Stimulated activated CD4-positive, alpha-beta T cell treated with anti-CD3 and anti-CD28 coated beads, Interleukin-12 subunit alpha, Interleukin-12 subunit beta, amount 100 ng/mL, for 24 hours (primary cell): ENCODE measurements at places on chromosomes 4 and X.

DNA sequence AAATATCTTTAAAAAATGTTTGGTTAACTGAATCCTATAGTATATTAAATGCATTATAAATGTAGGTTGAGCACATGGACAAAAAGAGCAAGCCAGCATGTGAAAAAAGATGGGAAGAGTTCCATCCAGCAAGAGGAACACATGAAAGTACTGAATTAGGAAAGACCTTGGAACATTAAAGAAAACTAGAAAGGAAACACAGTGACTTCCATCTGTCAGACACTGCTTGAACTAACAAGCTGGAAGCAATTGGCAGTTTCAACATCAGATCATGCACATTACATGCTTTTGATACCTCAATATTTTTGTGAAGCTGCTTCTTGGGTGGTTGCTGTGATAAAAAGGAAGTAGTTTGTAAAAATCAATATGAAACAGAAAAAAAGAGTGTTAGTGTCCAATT, 626.8 kb upstream of the GNPDA2 start:
- no peak for DNase-seq

DNA sequence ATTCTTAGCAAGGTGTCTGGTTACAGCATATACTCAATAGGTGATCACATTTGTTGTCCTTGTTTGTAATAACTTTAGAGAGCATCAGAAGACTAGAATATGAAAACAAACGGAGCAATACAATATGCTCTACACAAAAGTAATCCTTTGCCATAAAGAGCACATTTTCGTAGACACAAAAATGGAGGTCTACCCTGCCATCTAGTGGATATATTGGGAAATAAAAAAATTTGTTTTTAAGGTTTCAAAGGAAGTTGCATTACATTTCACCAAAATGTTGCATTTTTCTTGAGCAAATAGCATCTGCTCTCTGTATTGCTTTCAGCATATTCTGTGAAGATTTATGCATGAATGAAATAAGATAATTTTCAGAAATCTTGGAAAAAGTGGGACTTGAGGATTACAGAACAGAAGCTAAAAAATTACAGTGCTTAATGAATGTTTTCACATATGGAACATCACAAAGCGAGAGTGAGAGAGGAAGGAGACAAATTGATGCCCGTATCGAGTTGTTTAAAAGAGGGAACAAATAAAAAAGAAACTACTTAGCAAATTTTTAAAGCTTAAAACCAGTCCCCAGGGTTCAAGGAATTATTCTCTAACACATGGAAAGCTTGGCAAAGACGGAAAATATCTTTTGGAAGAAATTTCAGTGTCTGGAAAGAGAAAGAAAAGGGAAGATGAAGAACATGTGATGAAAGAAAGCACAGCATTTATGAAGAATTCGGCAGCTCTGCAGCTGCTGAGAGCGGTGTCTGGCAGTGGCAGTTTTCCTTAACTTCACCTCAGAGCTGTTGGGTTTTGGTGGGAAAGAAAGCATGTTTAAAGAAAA, 390.1 kb downstream of the ANKRD50 start:
- no peak for DNase-seq

GRCh38 chrX:13208281-13208935, 111.4 kb downstream of the ATXN3L start:
- DNase-seq = no peak

- no peak for DNase-seq
Observed at GRCh38 chr4:6204098-6204497, 3.7 kb upstream of the JAKMIP1 start.

GRCh38 chr4:11514003-11514402, 85.3 kb upstream of the HS3ST1 start:
- DNase-seq = no peak

GRCh38 chrX:22310779-22311178, 38.1 kb downstream of the CBLL2 start:
- no peak for DNase-seq

- DNase-seq = no peak
Observed at GRCh38 chrX:81261576-81261975, 59.7 kb downstream of the SH3BGRL start.

- DNase-seq = peak; percentile 23
Observed at GRCh38 chr4:142817442-142817841, 28.7 kb downstream of the INPP4B start.

DNA sequence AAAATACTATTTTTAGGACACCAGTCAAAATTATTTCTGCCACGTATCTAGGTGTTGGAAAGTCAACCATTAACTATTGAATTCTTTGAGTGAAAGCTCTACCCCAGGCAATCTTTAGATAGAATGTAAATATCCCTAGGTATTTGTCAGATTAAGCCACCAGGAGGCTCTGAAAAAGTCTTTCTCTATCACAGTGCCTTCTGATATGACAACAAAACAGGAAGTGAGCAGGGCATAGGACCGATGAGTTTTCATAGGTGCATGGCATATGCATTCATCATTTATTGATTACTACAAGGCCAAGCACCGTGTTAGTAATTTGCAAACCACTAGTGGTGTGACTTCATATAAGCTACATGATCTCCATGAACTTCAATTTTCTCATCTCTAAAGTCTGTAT, 333.6 kb upstream of the F9 start:
- no peak for DNase-seq

GRCh38 chr4:47519239-47519883, 34.3 kb downstream of the ATP10D start:
- DNase-seq = no peak

DNA sequence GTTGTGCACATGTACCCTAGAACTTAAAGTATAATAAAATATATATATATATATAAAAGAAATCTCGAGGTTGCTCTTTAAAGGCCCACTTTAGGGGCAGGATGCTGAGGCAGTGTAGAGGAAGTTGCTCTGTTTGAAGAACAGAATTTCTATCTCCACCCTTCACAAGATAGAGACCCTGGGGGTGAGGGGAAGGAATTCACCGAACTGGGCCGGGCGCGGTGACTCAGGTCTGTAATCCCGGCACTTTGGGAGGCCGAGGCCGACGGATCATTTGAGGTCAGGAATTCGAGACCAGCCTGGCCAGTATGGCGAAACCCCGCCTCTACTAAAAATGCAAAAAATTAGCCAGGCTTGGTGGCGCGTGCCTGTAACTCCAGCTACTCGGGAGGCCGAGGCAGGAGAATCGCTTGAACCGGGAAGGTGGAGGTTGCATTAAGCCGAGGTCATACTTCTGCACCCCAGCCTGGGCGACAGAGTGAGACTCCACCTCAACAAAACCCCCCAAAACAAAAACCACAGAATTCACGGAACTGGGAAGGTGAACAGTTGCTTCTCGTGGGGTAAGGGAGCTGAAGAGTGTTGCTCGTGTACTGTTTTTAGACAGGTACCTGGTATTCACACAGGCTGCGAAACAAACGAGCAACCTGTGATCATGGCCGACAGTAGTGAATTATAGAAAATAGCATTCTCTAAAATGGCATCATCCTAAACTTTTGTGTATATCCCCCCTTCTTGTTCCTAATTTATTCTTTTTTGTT, 6.2 kb downstream of the PLAC8 start:
- DNase-seq = no peak

- DNase-seq = no peak
Observed at GRCh38 chr4:133347409-133347808, 198.3 kb downstream of the PCDH10 start.

- DNase-seq = no peak
Observed at GRCh38 chrX:109475174-109475891, 6.6 kb downstream of the GUCY2F start.

GRCh38 chrX:66126662-66127061, 37.4 kb upstream of the HEPH start:
- no peak for DNase-seq

DNA sequence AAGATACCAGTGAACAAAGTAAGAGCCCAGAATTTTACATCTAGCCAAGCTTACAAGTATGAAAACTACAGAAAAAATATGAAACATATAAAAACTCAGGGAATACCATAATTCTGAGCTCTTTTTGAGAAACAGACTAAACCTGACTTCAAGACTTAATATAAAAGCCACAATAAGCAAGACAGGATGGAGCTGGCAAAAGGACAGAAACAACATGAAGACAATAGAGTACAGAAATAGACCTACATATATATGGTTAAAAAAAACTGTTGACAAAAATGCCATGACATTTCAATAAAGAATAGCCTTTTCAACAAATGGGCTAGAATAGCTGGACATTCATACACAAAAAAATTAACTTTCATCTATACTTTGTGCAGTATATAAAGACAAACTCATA, 49.4 kb downstream of the UBA6 start:
- no peak for DNase-seq

DNA sequence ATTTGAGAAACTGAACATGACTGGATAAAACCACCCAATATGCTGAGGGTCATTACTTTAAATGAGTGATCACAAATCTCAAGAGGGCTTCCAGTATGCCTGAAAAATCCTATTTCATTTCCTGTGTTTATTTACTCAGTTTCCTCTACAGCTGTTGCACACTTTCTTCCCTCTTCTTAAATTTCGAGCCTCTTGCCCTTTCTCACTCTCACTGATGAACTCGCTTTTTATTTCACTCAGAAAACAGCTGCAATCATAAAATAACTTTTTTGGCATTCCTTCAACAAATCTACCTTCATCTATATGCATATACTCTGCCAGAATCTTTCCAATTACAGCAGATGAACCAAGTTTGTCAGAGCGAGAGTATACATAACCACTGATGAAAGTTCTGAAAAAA, 101.3 kb downstream of the EIF4E start:
- no peak for DNase-seq

- peak; percentile 52 for DNase-seq
Observed at GRCh38 chr4:153616006-153616555, 68.0 kb upstream of the TLR2 start.

DNA sequence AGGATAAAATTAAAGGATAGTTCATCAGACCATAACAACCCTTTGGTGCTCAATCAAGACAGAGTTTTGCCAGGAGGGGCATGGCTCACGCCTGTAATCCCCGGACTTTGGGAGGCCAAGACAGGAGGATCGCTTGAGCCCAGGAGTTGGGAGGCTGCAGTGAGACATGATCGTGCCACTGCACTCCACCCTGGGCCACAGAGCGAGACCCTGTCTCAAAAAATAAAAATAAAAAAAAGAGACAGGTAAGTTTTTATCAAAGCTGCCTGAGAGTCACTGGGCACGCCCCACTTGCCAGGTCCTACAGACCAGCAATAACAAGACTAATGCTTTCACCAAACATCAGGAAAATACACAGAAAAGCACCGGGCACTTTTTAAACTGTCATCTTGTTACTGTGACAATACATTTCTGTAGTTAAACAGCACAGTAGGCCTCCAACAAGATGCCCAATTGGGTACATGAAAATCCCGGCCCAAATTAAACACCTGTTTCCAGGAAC, 765 bp downstream of the CFAP97 start:
- no peak for DNase-seq

- DNase-seq = peak; percentile 80
Observed at GRCh38 chr4:186191200-186192065, at the start of gene CYP4V2. CYP4V2 (plus strand) TSS chr4:186191567; CDS start chr4:186191824, 257 bp downstream.

- DNase-seq = no peak
Observed at GRCh38 chr4:576991-577498, 950 bp upstream of the TMEM271 start.

DNA sequence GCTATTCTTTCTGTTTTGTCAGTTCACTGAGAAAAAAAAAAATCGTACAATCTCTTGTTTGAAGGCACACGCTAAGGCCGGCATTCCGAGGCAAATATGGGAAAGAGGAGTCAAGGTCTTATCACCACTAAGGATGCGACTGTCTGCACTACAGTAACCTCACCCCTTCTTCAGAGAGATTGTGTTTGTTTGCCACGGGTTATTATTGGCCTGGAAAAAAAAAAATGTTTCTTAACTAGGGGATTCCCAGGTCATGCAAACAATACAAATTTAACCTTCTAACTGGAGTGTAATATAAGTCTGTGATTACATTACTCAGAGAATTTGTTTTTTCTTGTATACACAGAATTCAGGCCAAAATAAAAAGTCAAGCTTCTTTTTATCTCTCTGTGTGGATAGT, 168.3 kb downstream of the TMA16 start:
- no peak for DNase-seq

DNA sequence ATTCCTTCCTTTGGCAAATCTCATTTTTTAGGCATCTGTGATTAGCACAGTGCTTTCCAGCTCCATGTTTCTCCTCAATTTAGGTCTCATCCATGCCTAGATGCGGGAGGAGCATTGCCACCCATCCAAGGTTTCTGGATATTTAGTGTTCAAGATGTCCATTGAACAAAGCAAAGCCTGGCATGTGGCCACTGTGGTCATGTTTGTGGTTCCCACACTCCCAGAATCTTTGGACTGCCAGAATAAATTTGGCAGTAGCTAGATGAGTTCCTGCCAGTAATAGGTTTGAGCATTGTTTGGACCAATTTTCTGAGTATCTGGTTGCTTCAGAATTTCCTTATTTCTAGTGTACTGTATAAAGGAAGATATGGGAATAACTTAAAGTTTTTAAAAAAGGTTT, 1124.1 kb downstream of the ADGRL3 start:
- DNase-seq = no peak

DNA sequence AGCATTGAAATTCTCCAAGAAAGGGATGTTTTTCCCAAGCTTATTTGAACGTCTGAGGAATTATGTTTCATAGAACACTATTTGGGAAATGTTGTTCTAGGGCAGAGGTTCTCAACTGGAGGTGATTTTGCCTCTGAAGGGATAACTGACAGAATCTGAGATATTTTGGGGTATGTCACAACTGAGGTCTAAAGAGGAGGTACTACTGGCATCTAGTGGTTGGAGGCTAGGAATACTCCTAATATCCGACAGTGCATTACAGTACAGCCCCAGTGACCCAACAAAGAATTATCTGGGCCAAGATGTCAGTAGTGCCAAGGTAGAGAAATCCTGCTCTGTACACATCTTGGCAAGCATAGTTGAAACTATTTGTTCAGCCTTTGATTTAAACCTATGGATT, 6.4 kb downstream of the HSPA4L start:
- no peak for DNase-seq

- no peak for DNase-seq
Observed at GRCh38 chr4:27928761-27929540, 1068.3 kb downstream of the STIM2 start.

DNA sequence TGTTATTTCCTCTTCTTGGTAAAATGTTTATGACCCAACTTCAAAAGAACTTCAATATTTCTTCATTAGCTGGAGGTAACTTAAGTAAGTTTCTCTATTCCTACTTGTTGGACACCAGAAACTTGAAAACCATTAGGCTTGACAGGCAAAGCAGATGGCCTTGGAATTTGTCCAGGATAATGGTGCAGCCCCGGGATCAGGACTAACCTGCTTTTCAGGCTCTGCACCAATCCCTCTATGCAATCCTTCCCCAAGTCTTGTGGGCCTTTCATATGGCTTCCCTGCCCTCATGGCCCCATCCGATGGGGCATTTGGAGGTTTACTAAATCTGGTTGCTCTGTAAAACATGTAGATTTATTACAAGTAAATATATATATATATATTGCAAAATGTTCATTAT, 68.5 kb downstream of the SPINK2 start:
- DNase-seq = no peak

- DNase-seq = no peak
Observed at GRCh38 chrX:129523079-129523911, at the start of gene SMARCA1. SMARCA1 (minus strand) TSS chrX:129523490; CDS start chrX:129523370, 120 bp downstream.

DNA sequence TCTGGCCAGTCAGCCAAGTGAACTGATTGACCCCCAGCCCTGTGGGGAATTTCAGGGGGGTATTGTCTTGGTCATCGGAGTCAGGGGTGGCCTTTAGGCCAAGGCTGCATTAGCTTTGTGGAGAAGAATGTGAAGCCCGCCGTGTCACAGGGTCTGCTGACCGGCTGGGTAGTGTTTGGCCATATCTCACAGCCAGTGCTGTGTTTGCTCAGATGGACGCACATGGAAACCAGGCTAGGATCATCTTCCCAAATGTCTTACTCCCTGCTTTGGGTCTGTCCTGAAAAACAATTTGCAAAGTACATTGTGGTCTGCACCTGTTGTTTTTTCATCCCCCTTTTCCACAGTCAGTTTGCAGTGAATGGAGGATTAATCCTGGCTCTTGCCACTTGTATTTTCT, 13.0 kb downstream of the TMEM164 start:
- no peak for DNase-seq
